ENCODE measurements at places on chromosomes 6 and 20.

GRCh38 chr6:5365436-5366195, 104.3 kb downstream of the FARS2 start:
- DNase-seq: no peak

- DNase-seq: no peak
Measured at GRCh38 chr6:32697031-32697430, 30.6 kb upstream of the HLA-DQB1 start.

GRCh38 chr6:55898342-55898741, 23.0 kb upstream of the BMP5 start:
- DNase-seq: peak; percentile 26

- DNase-seq: no peak
Measured at GRCh38 chr6:108875161-108875555, 26.9 kb downstream of the ARMC2 start.

GRCh38 chr6:70107852-70108629, 194.8 kb downstream of the COL9A1 start:
- DNase-seq: peak; percentile 59

DNA sequence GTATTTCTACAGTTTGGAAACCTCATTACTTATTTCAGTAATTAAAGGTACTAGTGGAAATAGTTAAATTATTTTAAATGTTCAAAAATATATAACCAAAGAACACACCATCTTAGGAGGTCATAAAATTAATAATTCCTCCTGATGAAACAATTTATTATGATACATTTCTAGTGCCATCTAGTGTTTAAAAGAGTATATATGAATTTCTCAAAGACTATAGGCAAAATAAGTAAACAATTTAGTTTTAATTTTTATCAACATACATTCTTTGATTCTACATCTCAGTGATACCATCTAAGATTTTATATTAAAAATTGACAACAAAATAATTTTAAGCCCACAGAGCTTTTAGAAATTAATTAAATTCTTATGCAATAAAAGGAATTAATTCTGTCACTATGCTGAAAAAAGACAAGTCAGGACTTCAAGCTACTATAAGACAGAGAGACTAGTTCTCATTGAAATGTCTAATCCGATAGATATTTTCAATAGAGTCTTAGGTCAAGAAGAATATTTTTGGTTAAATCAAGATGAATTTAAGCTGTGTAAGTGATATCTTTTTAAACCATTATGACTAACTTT, 107.8 kb upstream of the RNF217 start:
- no peak for DNase-seq

- no peak for DNase-seq
Measured at GRCh38 chr6:121539439-121539838, 104.0 kb downstream of the GJA1 start.

DNA sequence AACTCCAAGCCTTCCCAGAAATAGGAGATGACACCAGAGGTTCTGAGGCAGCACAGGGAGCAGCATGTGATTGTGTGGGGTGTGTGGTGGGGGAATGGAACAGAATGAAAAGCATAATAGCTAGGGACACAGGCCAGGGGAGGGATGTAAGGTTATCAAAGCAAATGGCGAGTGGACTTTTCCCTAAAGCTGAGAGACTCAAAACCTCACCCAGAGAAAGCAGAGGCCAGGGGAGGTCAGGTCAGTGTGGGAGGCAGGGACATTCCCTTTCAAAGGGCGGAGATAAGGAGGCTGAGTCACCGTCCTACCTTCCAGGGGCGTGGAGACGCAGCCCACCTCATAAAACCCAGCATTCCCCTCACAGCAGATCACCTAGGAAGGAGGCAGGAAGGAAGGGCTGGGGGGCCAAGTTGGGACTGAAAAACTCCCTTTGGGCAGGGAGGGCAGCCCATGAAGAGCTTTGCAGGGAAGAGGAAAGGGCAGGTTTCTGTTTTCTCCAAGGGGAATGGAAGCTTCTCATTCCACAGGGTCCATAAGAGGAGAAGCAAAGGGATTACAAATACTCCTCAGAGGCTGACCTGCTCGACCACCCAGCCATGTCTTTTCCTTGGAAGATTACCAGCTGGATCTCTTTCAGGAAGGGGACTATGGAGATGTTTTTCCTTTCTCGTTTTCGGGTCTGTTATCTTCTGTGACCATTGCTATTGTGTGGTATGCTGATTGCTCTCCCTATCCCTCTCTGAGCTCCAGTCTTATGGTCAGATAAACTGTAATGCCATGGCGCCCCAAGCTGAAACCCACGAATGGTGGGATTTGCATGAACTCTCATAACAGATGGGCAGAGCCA, 9.6 kb upstream of the LY6G5C start:
- DNase-seq: no peak

- DNase-seq: peak; percentile 96
Measured at GRCh38 chr6:134436281-134436815, 118.4 kb upstream of the SGK1 start.

DNA sequence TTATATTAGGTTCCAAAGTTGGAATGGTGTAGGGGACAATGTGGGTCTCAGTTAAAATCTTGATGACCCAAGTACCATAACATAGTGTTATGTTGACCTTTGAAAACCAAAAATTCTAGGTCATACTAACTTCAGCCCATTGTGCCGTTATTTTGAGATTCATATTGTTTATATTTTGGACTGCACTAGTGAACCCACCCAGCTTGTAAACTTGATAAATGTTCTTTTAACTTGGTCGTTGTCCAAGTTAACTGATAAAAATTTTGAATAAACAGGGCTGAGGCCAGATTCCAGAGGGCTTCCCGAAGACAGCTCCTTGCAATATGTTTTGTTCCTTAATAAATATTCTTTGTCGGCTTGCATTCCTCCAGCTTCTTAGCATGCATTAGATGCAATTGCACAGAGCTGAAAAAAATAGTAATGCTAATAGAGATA, 90.3 kb downstream of the BCAS1 start:
- no peak for DNase-seq

DNA sequence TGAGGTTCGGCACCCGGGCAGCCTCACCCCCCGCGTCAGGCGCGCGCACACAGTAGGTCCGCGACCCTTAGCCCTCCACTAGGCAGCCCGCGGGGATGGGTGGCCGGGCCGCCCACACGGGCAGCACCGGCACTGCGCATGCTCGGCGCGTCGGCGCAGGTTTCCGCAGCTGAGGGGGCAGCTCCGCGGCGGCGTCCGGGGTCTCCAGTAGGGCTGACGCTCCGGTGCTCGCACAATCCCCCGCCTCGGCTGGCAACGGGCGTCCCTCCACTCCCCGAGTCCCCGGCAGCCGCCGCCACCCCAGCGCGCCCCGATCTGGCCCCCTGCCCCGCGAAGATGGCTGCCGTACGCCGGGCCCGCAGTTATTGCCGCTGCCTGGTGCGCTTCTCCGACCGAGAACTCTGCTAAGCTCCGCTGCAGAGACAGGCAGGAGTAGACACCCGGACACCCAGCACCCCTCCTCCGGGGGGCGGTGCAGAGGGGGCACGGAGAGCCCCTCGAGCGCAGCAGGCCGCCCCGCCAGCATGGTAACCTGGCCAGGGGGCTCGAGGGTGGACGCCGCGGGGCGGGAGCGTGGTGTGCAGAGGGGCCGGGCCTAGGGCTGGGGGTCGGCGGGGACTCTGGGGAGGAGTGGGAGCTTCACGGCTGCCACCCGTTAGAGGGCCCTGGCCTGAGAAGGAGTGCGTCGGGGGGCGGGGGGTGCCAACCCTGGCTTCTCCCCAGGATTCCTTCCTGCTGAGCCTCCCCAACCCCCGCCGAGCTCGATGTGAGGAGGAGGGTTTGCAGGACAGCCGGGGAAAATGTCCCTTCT, at the start of gene FBXO9:
Gene FBXO9, plus strand, starts transcription at position 139 of the 811 bp plus-strand sequence. Its CDS starts 386 bp downstream, at position 525.
- DNase-seq: peak; percentile 58

- DNase-seq: no peak
Measured at GRCh38 chr6:108736002-108736361, 112.2 kb upstream of the ARMC2 start.

DNA sequence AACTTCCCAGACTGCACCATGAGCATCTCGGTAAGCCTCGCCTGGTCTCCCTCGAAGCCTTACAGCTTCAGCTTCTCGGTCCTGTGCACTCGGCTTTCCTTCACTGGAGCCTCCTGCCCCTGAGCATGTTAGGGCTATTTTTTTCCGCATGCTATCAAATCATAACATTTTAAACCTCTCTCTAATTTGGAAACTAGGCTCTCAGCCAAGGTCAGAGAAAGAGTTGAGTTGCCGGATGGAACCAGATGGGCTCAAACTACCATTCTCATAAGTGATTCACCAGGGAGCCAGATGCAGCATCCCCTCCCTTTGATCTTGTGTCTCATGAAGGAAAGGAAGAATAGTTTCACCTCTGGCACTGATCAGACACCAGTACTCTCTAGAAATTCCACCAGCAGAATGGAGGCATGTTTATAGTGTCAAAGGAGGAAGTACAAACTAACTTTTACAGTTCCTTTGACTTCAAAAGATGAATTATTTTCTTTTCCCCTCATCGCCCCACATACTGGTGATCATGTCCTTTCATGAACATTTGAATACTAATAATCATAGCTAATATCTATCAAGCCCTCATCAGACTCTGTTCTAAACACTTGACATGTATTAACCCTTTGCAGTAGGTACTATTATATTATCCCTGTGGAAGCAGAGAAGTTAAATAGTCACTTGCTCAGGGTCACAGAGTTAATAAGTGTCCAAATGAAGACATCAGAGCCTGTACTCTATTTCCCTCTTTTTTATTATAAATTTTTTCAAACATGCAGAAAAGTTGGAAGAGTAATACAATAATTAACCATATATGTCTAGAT, 46.7 kb downstream of the MAP1LC3A start:
- DNase-seq: peak; percentile 33

DNA sequence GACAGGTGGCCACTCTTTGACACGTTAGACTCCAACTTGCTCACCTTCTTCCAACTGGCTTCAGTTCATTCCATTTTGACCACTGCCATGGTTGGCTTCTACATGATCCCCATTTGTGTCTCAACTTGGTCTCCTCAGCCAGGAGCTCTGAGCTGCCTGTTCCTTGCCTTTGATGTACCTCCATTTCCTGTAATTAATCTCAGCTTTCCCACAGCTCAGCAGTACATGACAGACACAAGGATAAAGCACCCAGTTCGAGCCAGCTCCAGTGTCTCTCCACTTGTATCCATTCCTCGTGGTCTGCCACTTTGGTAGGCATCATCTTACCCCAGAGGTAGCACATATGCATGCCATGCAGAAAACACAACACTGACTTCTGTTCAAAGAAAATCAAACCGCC, 161.0 kb downstream of the TSHZ2 start:
- no peak for DNase-seq

DNA sequence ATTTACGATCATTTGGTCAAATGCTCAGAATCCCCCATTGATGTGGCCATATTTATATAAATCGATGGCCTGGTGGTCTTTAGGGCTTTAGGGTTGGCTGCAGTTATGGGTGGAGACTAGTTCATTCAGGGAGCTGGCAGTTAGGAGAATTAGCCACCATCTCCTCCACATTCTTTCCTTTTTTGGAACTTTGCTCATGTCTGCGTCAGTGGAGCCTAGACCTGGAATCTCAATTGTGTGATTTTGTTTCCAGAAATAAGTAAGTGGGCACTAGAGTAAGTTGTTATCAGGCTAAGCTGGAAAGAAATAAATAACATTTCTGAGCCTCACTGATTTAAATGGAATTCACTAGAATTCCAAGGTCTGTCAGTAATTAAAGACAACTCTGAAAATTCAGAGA, 29.0 kb upstream of the ELOVL5 start:
- peak; percentile 4 for DNase-seq

GRCh38 chr6:143556529-143556928, 45.0 kb upstream of the FUCA2 start:
- DNase-seq: peak; percentile 98

DNA sequence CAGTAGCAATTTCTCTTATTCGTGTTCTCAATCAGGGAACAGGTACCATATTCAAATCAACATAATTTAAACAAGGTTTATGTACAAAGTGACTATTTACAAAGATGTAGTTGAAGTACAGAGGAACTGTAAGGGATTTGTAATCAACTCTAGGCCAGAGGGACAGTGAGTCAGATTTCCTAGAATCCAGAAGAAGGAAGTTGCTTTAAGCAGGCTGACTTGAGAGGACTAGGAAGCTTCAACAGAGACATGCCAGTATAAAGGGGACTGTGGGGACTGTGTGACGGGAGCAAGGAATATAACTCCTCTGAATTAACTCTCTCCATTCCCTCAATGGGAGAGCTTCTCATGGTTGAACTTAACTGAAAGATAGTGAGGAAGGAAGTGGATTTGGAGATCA, 427.4 kb upstream of the JAG1 start:
- DNase-seq: peak; percentile 29

- DNase-seq: peak; percentile 20
Measured at GRCh38 chr6:165571721-165572132, 91.3 kb downstream of the PDE10A start.

DNA sequence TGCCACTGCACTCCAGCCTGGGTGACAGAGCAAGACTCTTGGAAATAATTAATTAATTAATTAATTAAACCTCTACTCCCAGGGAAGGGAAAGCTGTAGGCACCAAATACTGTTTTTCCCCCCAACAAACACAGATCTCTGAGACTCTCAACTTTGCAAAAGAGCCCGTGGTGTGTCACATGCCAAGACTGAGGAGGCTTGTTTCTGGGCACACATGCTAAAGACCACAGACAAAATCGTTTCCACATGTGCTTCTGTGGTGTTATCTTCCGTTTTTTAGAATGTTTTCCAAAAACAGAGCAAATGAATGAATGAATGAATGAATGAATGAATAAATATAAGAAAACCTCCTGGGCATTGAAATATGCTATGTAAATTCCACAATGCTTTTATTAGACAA, 55.6 kb upstream of the ATXN1 start:
- no peak for DNase-seq

GRCh38 chr6:134065706-134066105, 13.3 kb upstream of the SLC2A12 start:
- DNase-seq: peak; percentile 27

DNA sequence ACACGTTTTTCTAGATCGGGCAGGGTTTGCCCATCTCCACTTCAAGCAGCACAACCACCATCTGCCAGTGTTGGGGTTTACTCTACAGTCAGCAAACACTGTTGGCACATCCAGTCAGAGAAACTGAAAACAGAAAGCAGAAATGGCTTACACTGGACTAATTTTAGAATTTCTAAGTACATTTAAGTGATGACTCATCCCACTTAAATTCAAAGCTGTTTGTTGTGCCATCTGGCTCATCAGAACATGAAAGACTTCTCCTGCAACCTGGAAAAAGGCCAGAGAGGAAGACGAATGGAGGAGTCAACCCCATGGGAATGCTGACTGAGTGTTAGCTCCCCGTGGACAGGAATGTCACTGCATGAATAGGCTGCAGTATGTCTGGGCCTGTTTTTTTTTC, 21.8 kb downstream of the FAM209B start:
- DNase-seq: peak; percentile 97

All from fibroblast of skin of scalp (primary cell).